ENCODE measurements at places on chromosomes 2 and 18.

GRCh38 chr2:20617081-20617575, 33.8 kb downstream of the HS1BP3 start:
- DNase-seq, result no peak

DNA sequence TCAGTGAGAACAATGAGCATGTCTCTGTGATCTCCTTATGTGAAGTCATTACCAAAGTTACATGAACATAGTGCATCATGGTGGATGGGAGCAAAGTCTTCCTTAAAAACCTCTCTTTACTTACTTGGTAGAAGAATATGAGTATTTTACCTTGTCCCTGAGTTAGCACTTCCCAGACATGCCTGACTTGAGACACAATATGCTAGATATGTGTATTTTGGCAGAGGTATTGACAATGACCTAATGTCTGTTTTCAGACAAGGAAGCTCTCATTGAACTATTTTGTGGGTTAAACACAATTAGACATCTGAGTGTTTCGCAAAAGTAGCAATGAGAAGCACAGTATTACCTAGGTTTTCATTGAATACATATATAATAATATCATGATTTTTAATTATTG, 99.1 kb upstream of the MC4R start:
- no peak for DNase-seq

GRCh38 chr2:86069091-86069685, 36.5 kb downstream of the POLR1A start:
- DNase-seq, result no peak

DNA sequence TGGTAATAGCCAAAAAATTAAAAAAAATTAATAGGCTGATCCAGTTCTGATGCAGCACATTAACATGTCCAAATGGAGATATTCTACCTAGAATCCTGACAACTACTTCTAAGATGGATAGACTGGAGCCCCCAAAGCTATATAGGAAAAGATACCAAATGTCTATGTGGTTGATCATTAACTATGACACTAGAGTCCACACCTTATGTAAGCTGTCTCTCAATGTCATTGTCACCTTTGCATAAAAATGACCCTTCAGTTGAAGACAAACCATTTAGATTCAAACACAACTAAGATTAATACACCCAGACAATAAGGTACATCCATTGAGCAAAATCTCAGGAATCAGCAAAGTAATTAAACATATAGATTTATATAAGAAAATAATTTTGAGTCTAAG, 14.6 kb downstream of the ZNF396 start:
- no peak for DNase-seq

GRCh38 chr2:222776792-222777191, 84.0 kb upstream of the ACSL3 start:
- no peak for DNase-seq

DNA sequence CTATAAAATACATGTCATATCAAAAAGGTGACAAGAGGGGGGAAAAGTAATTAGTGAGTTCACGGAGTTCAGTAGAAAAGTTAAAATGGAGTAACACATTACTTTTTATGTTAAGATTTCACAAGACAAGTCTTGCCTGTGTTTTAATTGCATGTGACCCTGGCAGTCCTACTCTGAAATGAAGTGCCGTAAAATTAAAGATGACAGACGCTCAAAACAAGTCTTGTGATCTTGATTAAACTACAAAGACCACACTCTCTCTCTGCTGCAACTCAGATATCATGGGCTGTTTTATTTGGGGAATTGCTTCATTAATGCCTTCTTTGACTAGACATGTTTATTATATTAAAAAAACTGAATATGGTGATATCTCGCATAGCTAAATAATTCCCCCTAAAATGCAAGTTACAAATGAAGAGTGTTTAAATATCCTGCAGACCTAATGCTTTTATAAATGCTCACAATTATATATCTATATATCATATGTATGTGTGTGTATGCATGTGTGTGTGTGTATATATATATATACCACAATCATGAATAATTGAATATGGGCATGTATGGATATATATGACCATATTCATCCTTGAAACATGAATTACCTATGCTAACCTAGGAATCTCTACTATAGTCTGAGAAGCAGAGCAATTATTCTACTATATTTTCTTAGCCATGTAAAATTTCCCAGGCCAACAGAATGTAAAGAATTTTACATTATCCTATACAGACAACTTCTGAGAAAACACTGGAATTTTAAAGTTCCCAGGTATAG, 647.5 kb downstream of the ARHGAP15 start:
- DNase-seq, result no peak

Data from PC-9 (cell line).